Lower leg skin (tissue), 4 donors: ENCODE measurements at places on chromosomes 1 and 21. TPM values are rescaled to one million over a fixed set of nuclear protein-coding genes. Genes with fewer than 3 reads are reported as not detected.

- DNase-seq, result no peak
These were observed 118.5 kb upstream of the C1orf174 start for GRCh38 chr1:4018466-4019146.

The FOXO6 gene
- total RNA-seq, result 1.6 TPM

GRCh38 chr1:28928314-28928941 lies 14.1 kb downstream of the EPB41 start:
- DNase-seq, result no peak

The BMP8A gene
- not detected for total RNA-seq

The CD53 gene
- total RNA-seq, result 11.7 TPM

DNA sequence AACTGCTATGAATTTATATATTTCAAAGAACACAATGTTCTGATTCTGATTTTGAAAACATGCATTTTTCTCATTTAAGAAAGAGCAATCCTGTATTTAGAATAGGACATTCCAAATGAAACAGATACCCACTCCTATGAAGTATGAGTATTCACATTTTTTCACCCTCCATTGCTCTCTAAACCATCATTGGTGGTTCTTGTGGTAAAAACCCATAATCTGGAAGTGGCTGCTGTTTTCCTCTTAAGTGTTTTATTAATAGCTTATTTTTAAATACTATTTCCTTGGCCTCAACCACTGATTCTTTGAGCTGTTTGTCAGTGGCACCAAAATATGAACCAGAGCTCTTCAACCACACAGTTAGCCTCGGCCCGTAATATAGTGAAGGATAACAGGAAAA lies 60.0 kb upstream of the ADAM30 start:
- DNase-seq, result no peak

The SLC39A1 gene
- total RNA-seq, result 101 TPM

DNA sequence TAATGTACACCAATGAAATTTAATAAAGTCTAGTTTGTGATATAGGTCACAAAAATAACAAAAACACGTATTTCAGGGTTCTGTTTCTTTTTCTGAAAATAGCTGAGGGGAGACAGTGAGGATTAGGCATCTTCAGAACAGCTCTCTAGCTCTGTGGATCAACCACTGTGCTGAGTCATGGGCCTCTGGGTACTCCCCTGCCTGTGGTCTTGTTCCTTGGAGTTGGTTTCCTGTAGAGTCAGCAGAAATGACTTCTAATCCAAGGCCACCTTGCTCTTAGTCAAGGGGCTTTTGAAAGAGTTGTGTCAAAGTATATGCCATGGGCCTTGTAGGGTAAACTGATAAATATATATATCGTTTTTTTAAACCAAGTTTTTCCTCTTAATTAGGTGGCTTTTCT lies 141.8 kb upstream of the ZRANB2 start:
- no peak for DNase-seq

The ZMYND12 gene
- total RNA-seq, result 0.25 TPM

DNA sequence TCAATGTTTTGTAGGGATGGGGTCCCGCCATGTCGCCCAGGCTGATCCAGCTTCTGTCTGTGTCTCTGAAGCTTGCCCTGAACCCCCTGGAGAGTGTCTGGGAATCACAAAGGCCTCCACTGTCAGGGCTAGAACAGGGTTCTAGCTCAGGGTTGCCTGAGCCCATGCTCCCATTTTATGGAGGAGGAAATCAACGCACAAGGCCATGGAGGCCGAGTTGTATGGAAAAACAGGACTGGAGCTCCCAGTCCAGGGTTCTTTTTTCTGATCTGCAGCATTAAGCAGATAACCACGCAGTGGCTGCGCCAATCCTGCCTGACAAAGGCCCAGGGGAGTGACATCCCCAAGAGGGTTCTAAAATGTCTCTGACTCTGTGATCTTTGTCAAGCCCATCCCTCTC lies 67.6 kb upstream of the NBPF3 start:
- DNase-seq, result no peak

The HES3 gene
- not detected for total RNA-seq

GRCh38 chr1:207868774-207869721 lies 41.9 kb downstream of the CD34 start:
- DNase-seq, result peak; percentile 96

- no peak for DNase-seq
These were observed 35.8 kb upstream of the PRDM15 start for GRCh38 chr21:41914965-41915364.

The PTCH2 gene
- 2.7 TPM for total RNA-seq

DNA sequence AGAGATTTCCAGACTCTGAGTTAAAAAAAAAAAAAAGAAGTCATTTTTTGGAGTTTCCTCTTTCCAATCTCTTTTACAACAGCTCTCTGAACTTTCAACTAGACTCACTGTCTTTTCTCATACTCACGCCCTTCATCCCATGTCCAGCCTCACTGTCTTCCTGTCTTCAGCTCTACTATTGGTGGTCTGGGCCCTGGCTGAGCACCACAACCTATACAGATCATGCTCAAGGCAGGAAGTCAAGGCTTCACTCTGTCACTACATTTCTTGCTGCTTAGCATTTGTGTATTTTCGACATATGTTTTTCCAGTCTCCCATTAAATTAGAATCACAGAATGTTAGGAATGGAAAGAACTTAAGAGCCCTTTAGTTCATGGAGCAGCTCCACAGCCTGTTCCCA lies 106.4 kb upstream of the PPP2R5A start:
- DNase-seq, result no peak

- DNase-seq, result no peak
These were observed 174.9 kb downstream of the PIGK start for GRCh38 chr1:77044133-77044849.

DNA sequence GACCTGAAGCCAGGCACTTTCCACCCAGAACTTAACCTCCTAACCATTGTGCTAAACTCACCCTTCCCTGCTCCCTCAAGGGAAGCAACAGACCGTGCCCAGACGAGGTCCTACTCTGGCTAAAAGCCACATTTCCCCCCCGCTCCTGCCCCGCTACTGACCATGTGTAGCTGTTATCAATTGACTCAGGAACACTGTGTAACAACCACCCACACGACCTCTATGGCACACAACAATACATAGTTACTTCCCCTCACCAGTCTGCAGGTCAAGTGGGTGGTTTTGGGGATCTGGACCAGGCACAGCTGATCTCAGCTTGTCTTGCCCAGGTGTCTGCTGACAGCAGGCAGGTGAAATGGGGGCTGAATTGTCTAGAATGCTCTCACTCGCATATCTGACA lies 40.1 kb downstream of the CAMK2N1 start:
- DNase-seq, result no peak

DNA sequence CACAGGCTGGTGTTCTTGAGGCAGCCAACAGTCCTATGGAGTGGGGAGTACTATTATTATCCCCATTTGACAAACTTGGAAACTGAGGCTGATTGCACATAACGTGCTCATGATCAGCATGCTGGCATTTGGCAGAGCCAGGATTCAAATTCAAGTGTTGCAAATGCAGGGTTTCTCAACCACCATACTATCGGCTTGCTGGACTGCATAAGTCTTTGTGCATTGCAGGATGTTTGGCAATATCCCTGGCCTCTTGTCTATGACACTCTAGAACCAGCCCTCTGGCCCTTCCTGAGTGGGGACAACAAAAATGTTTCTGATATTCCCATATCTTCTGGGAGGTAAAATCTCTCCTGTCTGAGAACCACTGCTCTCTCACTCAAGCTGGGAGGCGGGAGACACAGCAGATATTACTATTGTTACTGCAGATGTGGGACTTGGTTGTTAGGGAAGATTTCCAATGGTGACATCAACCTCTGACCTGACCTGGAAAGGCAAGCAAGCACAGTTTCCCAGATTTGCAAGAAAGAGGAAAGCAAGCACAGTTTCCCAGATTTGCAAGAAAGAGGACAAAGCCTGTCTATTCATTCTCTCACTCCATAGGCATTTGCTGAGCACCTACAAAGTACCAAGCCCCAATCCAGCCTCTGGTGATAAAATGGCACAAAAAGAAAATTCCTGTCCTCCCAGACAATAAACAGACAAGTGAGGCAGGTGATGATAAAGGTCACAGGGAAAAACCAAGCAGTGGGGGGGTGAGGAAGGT lies 1.0 kb upstream of the AADACL3 start:
- no peak for DNase-seq

- no peak for DNase-seq
These were observed 459.5 kb upstream of the CXADR start for GRCh38 chr21:17053321-17053720.

DNA sequence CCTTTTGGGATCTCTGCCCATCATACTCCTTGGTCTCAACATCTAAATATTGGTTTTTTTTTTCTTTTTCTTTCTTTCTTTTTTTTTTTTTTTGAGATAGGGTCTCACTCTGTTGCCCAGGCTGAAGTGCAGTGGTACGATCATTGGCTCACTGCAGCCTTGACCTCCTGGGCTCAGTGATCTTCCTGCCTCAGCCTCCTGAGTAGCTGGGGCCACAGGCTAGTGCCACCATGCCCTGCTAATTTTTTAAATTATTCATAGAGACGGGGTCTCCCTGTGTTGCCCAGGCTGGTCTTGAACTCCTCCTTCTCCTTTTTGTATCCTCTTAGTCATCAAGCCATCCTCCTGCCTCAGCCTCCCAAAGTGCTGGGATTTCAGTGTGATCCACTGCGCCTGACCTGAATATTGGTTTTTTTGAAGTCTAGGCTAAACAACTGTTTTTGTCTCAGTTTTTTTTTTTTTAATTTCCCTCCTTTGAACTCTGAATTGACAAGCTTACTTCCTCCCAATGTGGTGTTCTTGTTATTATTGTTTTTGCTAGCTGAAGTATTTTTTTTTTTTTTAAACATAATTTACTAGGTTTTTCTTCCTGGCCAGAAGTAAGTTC lies 30.9 kb downstream of the MAPKAPK2 start:
- DNase-seq, result no peak

The C1QTNF12 gene
- 5.9 TPM for total RNA-seq

DNA sequence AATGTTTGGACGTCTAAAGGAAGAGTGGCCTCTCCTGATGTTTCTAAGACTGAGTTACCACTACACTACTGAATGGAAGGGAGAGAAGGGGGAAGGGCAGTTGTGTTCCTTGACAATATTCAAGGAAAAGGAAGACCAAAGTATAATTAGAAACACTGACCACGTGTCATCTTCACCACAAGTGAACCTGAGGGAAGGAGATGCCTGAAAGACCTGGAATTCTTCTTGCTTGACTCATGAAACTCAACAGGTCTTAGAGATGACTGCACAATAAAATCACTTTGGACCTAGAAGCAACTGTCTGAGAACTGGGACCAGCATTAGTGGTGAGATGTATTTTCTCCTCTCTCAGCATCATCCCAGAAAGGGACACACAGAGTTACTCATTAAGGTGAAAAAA lies 56.7 kb downstream of the PTPN14 start:
- DNase-seq, result no peak

- DNase-seq, result no peak
These were observed 193.7 kb downstream of the FOXD2 start for GRCh38 chr1:47631411-47631995.

- DNase-seq, result no peak
These were observed 29.0 kb downstream of the TRIM11 start for GRCh38 chr1:228377664-228378089.

DNA sequence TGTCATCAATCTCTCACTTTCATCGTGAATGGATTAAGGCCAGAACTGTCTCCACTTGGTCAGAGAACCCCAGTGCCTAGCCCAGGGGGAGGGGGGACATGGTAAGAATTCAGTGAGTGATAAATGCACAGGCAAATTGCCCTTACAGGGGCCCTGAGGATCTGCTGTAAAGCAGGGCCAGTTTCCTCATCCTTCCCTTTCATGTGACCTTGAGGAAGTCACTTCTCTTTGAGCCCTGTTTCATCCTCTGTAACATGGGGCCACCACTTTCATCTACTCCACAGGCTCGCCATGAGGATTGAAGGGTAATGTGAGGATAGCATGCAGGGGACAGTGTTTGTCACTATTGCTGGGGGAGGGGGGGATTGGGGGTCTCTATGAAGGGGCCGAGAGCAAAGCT lies 28.1 kb upstream of the C1QA start:
- no peak for DNase-seq

The FHAD1 gene
- 0.52 TPM for total RNA-seq

- DNase-seq, result no peak
These were observed 80.4 kb upstream of the EDN2 start for GRCh38 chr1:41564741-41565475.

- DNase-seq, result no peak
These were observed 357.4 kb upstream of the PLXNA2 start for GRCh38 chr1:208601561-208601960.

The KRTAP19-1 gene
- total RNA-seq, result not detected

The C1orf74 gene
- total RNA-seq, result 2.3 TPM

The S100A1 gene
- total RNA-seq, result 33.5 TPM

DNA sequence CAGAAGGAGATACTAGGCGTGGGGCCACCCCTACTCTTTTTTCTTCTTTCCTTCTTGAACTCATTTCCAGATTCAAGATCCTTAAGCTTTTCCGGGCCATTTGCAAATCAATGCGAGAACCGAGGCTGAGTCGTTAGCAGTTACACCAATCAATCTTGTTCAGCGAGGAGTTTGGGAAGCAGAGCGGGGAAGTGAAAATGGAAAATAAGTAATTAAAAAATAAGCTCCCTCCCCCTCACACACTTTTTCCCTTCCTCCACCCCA lies 1.7 kb upstream of the NEGR1 start:
- DNase-seq, result no peak

The MPZ gene
- 5.1 TPM for total RNA-seq

- no peak for DNase-seq
These were observed 48.0 kb downstream of the URB2 start for GRCh38 chr1:229674042-229674441.

DNA sequence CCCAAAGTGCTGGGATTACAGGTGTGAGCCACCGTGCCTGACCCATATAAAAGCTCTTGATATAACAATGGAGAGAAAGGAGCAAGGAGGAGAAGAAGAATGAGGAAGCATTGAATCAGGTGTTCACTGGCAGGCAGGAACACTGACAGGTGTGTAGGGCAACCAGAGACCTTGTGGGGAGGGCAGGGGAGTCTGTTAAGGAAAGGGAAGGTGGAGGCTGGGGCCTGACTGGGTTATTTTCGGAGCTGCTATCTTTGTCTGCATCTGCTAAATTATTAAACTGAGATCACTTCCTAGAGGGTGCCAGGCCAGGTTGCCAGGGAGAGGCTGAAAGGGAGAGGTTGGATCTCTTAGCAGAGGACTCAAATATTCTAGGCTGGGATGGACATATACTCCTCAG lies 6.8 kb upstream of the TRNP1 start:
- no peak for DNase-seq

- DNase-seq, result no peak
These were observed 113.7 kb downstream of the RUNX1 start for GRCh38 chr21:34935452-34935851.

The ADAM30 gene
- not detected for total RNA-seq

The FAM72C gene
- 0.81 TPM for total RNA-seq

DNA sequence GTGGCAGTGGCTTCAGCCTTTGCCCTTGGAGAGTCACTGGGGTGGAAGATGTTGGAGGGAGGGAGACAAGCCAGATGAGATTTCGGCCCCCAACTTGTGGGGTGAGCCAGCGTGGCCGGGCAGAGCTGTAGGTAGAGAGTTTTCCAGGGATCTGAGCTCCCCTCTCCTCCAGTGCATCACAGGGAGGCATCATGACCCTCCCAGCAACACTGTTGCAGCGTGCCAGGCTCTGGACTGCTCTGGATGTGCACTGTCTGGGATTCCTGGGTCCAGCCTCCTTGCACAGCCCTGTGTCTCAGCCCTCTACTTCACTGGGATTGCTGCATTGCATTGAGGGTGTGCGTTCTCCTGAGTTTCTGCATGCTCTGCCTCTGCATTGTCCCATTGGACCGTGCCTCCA lies 8.9 kb downstream of the PTPRU start:
- no peak for DNase-seq
